ENCODE measurements at places on chromosomes 11 and 22.

GRCh38 chr11:71286701-71287643 lies 34.6 kb upstream of the SHANK2 start:
- no peak for DNase-seq

DNA sequence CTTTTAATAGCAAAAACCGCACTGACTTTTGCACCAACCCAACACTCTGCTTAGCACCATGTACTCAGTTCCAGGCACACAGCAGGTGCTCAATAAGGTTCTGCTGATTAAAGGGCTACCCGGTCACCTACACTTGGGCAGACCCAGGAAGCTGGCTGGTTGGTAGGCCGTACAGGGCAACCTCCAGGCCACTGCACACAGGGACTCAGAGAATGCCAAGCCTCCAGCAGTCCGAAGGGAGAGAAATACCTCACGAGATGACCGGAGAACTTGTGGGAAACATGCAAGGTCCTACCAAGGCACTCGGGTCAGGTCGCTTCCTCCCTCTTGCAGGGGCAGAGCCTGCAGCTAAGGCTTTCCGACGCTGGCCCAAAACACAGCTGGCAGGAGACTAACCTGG lies 109.2 kb downstream of the MICAL3 start:
- DNase-seq: no peak

DNA sequence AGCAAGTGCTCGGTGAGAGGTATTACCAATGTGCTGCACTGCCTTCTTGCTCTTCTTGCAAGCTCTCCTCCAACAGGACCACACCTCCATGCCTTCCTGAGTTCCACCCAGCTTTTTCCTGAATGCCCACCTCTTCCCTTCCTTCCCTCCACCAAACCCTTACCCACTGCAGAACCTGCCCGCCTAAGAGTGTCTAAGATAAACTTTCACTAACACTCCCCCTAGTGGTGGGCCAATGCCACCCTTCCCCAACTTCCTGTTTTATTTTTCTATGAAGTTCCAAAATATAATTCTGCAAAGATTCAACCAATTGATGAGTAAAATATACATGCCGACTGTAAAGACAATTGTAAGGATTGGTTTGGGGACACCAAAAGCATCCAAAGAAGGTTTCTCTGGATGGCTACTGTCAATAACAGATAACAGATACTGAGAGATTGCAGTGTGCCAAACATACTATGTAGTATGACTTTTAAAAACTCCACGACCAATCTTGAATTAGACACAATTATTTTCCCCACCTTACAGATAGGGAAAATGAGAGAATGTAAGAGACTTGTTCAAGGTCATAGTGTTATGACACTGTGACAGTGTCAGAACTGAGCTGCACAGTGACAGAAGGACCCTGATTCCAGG lies 38.6 kb upstream of the BMAL1 start:
- peak; percentile 26 for DNase-seq

DNA sequence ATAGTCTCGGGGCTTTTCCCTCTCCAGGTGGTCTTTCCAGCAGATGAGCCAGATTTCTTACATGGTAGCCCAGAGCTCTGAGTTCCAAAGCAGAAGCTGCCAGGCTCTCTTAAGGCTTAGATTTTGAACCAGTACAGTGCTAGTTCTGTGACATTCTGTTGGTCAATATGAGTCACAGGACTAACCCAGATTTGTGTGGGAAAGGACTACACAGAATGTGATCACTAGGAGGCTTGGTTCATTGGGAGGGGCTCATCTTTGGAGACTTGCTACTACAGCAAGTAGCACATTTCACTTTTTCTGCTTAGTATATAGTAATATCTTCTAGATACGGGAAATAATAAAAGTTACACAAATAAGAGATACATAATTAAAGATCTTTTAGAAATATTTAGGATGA lies 24.1 kb downstream of the RNF214 start:
- no peak for DNase-seq
